GDM1 (cell line): ENCODE measurements at places on chromosomes 4 and X.

- DNase-seq: no peak
These were observed 795.4 kb upstream of the MAGEB2 start for GRCh38 chrX:29419774-29420553.

DNA sequence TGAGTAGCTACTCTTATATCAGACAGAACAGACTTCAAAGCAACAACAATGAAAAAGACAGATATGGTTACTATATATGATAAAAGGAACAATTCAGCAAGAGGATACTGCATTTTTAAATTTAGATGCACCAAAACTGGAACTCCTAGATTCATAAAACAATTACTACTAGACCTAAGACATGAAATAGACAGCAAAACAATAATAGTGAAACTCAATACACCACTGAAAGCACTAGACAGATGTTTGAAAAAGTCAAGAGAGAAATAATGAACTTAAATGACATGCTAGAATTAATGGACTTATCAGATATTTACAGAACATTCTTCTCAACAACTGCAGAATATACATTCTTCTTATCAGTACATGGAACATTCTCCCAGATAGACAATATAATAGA lies 99.5 kb upstream of the ITM2A start:
- DNase-seq: no peak

- DNase-seq: no peak
These were observed 52.1 kb upstream of the LHFPL1 start for GRCh38 chrX:112731793-112732192.

DNA sequence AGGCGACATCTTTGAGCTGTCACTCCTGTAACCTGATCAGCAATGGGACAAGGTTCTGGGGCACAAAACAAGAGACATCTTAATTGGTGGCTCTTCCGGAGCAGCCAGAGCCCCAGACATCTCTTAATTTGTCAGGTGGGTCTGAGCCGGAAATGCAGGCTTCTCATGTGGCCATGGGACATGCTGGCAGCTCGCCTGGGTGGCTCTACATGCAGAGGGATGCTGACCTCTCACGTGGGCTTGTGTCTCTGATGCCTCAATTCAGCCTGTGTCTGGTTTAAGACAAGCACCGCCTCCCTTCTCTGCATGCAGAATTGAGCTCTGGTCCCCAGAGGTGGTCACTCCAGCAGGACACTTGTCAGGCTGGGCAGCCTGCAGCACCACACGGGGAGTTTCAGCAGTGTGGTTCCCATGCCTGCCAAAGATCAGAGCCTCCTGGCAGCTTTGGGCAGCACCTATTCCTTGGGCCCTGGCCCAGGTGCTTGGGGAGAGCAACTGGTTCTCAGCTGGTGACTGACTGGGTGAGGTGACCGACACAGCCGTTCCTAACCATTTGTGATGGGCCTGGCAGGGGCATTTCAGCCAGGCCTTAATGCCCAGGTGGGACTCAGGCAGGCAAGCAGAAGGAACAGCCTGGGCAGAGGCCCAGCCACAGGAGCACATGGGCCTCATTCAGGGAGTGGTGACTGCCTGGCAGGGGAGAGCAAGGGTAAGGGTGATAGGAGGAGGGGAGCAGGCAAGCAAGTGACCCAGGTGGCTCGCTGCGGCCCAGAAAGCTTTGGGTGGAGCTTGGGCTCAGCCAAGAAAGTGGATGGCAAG lies 53.4 kb downstream of the HMX1 start:
- no peak for DNase-seq

GRCh38 chrX:78769101-78769755 lies 21.7 kb downstream of the LPAR4 start:
- DNase-seq: no peak

DNA sequence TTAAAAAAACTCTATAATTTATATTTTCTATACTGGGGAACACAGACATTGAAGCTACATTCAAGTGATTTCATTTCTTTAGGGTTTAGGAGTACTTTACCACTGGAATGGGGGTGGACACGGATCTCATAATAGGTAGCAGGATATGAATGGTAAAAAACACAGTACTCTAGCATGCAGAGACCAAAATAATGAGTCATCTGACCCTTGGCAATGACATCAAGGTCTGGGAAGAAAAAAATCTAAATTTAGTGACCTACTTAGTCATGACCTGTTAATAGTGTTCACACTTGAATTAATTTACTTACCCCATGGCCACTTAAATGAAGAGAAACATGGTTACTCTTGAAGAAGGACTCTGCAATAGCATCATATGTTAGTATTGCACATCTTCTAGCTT lies 187.9 kb downstream of the EPHA5 start:
- no peak for DNase-seq

GRCh38 chr4:42478946-42479345 lies 81.7 kb downstream of the SHISA3 start:
- no peak for DNase-seq

DNA sequence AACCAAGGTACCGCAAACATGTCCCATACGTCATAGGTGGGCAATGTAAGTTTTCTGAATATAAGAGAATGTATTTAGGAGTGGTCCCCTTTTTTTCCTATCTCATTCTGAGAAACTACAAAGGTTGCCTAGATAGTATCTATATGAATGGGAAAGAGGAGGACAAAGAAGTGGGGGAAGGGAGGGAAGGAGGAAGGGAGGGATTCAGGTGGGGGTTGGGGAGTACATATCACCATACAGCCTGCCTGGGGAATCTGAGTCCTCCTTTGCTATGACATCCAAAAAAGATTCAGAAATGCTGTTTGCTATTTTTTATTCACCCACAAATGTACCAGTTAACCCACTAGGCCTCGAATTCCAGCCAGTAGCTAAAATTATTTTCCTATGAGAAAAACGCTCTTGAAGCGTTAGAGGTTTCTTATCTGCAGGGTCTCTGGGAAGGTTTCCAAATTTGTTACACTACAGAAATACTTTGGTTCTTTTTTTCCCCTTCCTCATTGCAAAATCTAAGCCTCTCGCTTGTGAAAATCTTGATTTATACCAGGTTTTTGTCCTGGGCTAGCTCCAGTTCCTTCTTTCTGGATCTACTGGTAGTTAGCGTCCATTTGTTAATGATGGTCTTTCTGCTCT lies 212.9 kb downstream of the NSUN7 start:
- DNase-seq: no peak

- no peak for DNase-seq
These were observed 22.0 kb upstream of the ZCCHC4 start for GRCh38 chr4:25290490-25291067.

GRCh38 chrX:40855932-40856515 lies 120.7 kb upstream of the MED14 start:
- no peak for DNase-seq

DNA sequence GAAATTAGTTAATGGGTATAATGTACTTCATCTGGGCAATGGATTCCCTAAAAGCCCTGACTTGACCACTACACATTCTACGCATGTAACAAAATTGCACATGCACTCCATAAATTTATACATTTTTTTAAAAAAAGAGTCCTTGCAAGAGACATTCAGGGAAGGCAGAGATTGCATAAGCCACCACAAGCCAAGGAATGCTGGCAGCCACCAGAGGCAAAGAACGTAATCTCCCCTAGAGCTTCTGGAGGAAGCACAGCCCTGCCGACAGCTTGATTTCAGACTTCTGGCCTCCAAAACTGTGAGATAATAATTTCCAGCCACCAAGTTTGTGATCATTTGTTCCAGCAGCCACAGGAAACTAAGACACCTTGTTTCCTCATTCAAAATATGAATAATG lies 185.6 kb upstream of the GALNT7 start:
- DNase-seq: no peak

DNA sequence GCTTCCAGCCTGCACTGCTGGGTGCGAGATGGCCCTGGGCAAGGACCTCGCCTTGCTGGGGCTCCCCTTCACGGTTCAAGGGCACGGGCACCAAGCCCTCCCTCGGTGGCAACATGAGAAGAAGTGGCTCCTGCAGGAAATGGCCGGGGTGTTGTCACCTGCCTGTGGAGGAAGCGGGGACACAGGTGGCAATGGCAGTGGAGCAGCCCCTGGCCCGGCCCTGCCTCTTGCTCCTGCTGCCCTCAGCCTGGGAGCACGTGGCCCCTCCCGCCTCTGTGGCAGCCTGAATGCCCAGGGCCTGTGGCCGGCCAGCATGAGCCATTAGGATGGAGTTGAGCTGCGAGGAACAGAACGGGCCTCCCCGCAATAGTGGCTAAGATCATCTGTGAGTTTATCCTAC lies 16.8 kb downstream of the ABCD1 start:
- DNase-seq: no peak

DNA sequence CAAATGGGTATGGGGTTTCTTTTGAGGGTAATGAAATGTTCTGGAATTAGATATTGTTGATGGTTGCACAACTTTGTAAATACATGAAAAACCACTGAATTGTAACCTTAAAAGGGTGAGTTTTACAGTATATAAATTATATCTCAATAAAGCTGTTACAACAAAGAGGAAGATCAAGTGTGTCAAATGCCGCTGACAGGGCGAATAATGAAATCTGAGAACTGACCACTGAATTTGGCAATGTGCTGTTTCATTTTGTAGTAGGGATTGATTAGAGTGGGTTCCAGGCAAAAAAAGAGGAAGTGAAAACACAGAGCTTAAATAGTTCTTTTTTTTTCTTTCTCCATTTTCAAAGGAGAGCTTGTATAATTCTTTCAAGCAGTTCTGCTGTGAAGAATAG lies 161.1 kb upstream of the NAP1L5 start:
- no peak for DNase-seq

DNA sequence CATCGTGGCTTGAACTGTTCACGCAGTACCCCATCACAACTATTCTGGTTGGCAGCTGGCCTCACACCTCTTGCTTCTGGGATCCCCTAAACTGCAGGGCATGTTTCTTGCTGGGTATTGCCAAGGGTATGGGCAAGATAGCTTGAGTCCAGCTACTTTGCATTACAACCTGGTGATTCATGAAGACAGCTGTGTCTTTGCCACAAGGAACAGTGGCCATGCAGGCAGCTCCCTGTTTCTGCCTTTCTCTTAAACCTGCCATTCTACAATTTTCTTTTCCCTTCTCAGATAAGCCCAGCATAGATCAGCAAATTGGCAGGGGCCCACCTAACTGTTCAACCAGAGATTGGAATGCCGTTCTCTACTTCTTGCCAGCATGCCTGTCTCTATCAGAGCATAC lies 42.8 kb downstream of the TENM3 start:
- DNase-seq: no peak

DNA sequence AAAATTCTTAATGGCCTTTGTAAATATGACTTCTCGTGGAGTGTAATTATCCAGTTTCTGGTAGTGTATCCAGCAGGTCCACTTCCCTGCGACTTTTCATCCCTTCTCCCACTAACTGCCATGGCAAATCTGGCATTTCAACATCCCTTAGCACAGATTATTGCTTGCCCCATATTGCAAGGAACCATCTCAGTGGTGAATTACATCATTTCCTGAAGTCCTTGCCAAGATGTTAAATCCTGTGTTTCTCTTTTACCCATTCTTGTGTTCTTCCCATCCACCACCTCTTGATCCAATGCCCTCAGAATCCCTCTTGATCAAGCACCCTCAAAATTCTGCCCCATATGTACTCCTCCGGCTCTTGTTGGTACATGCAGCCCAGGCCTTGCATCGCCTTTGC lies 88.1 kb upstream of the ZNF81 start:
- no peak for DNase-seq

DNA sequence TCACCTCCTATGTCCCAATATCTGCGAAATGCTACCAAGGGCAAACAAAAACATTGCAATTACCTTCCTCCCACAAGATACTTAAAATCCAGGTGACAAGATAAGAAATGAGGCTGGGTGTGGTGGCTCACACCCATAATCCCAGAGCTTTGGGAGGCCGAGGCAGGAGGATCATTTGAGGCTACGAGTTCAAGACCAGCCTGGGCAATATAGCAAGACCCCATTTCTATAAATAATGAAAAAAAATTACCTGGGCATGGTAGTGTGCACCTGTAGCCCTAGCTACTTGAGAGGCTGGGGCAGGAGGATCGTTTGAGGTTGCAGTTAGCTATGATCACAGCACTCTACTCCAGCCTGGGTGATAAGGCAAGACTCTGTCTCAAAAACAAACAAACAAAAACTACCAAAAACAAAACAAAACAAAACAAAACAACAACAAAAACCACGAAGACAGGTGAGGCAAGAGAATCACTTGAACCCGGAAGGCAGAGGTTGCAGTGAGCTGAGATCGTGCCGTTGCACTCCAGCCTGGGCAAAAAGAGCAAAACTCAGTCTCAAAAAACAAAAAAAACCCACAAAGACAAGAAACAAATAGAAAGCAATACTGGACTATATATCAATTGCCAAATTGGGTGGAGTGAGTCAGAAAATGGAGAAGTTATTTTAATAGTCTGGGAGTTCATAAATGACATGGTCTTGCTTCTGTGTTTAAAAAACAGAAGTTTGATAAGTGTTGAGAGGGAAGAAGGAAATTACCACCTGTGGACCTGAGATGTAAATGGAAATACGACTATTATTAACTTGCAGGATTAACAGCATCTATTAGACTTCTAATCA lies 176.5 kb downstream of the FBXW7 start:
- DNase-seq: no peak

GRCh38 chr4:7652906-7653305 lies 218.2 kb upstream of the PSAPL1 start:
- DNase-seq: no peak

DNA sequence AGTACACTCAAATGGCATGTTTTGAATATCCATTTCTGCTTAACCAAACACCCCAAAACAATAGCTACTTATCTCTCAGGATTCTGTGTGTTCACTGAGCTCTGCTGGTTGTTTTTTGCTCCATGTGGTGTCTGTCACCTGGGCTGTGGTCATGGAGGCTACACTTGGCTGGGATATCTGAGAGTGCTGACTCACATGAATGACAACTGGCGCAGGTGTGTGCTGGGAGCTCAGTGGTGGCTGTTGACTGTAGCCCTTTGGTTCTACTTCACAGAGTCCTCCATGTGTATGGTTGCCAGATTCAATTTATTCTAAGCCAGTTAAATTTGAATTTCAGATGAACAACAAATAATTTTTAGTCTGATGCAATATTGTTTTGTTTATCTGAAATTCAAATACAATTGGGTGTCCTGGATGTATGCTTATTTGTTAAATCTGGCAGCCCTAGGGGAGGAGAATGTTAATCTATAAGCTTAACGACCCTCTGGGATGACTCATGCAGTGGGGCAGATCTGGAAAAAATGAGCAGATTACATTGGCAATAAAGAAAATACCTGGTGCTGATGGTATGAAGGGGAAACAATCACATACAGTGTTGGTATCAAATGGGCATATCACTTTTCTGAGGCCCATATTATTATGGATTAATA lies 28.2 kb upstream of the TCEAL4 start:
- DNase-seq: no peak

GRCh38 chr4:81746071-81746470 lies 274.4 kb upstream of the RASGEF1B start:
- no peak for DNase-seq

DNA sequence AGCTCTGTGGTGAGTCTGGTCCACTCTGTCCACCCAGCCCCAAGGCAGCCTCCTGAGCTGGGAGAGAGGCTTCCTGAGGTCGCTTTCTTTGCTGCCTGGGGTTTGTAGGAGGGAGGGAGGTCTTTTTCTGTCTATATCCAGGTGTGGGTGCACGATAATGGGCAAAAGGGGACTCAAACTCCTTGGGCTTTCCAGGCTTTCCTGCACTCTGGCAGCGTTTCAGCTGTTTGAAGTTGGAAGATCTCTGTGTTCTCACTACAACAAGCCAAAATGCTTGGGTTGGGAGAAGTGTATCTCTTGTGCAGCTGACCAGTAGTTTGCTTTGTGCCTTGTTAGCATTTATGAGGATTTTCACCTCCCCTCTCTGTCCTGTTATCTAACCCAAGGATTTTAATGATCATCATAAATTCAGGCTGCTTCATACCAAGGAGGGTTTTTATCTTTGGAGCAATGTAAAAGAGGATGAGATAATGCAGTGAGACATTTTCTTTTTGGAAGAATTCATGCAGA lies 126.3 kb downstream of the REPS2 start:
- no peak for DNase-seq
